ENCODE measurements at places on chromosomes 7 and 10. TPM values are rescaled to one million over a fixed set of nuclear protein-coding genes. Genes with fewer than 3 reads are reported as not detected.

DNA sequence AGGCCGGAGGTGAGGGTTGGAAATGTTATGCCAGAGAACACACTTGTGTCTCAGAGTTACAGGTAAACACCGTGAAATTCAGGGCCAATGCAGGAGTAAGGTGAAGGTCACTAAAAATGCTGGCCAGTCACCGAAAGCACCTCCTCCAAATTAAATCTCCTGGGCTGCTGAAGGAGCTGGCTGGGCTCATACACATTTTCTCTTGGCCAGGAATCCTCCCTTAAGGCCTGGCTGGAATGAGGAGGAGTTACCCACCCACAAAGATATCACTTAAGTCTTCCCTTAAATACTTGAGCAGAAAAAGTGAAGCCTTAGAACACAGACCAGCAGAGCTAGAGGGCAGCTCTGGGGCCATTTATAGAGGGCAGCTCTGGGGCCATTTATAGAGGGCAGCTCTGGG, 46.3 kb downstream of the HTRA1 start:
- no peak for DNase-seq

- DNase-seq: no peak
Observed at GRCh38 chr7:31096198-31096876, 44.2 kb downstream of the ADCYAP1R1 start.

EPHA1 gene
- 19.0 TPM for total RNA-seq

CNTNAP2 gene
- not detected for total RNA-seq

- no peak for DNase-seq
Observed at GRCh38 chr10:124325633-124325914, 93.1 kb downstream of the OAT start.

ATOH7 gene
- not detected for total RNA-seq

SFXN2 gene
- total RNA-seq: 6.4 TPM

DNA sequence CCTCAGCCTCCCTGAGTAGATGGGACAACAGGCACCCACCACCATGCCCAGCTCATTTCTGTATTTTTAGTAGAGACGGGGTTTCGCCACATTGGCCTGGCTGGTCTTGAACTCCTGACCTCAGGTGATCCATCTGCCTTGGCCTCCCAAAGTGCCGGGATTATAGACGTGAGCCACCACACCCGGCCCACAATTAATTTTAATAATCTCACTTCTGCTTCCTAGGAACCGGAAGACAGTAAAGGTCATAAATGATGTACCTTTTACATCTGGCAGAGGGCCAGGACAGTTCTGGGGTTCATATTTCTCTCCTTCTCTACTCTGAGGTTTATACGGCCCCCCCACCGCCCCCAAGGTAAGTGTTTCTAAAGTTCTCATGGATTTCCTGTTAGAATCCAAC, 31.2 kb upstream of the AOAH start:
- DNase-seq: no peak

GRCh38 chr10:46551701-46552525, 4.5 kb downstream of the GPRIN2 start:
- DNase-seq: no peak

GRCh38 chr7:106139265-106140251, 27.4 kb upstream of the SYPL1 start:
- no peak for DNase-seq

- DNase-seq: no peak
Observed at GRCh38 chr7:77438131-77438530, 22.0 kb upstream of the GSAP start.

DNA sequence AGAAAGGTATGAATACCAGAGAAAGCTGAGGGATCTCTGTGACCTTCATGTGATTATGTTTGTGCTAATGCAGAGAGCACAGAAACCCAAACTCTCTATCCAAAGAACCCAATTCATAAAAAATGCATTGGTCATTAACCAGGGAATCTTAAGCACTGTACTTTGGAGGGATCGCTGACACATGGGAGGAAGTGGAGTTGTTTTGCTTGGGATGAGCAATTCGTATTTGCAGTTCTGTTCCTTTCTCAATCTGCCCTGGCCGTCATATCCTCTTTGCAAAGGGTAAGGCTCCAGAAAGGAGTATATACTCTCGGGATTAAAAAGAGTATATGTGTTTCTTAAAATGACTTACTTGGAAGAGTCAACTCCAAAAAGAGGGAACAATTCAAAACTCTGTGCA, 221.3 kb downstream of the POU6F2 start:
- no peak for DNase-seq

GRCh38 chr7:45183711-45184210, 26.2 kb downstream of the RAMP3 start:
- no peak for DNase-seq

- no peak for DNase-seq
Observed at GRCh38 chr7:151697942-151698341, 178.2 kb upstream of the RHEB start.

NUTM2B gene
- 0.34 TPM for total RNA-seq

DNA sequence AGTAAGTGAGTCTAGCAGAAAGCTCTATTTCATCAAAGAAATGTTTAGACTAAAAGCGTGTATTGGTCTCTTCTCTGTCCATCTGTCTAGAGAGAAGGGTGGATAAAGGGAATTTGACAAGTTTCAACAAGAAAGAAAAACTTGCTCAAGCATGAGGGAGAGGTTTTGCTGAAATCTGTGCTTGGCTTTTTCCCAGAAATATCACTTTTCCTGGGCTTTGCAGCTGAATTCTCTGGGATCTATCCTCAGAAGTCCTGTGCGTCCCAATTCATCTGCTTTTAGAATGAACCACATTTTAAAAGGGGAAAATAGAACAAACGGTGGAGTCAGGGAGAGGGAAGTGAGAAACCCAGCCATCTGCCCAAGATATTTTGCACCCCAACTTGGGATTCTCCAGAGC, 59.6 kb upstream of the CELF2 start:
- no peak for DNase-seq

NAT16 gene
- total RNA-seq: not detected

DNA sequence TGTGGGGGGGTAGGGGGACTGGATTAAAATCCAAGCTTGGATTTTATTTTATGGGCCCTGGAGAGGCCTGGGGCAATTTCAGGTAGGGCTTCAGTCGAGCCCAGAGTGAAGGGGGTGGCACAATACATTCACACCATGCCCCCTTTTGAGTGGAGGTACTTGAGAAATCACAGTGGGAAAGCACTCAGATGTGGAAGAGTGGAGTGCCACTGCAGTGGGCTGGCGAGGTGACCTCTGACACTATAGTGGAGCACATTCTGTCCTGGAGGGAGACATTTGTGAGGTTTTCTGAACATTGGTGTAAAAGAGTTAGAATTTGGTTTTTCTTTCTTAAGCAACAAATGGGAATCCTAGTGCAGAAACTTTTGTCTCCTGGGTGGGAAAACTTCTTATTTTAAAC, 143.2 kb downstream of the WNT2 start:
- DNase-seq: no peak

CFAP58 gene
- total RNA-seq: not detected

- DNase-seq: no peak
Observed at GRCh38 chr10:26259341-26259740, 42.8 kb downstream of the GAD2 start.

DNA sequence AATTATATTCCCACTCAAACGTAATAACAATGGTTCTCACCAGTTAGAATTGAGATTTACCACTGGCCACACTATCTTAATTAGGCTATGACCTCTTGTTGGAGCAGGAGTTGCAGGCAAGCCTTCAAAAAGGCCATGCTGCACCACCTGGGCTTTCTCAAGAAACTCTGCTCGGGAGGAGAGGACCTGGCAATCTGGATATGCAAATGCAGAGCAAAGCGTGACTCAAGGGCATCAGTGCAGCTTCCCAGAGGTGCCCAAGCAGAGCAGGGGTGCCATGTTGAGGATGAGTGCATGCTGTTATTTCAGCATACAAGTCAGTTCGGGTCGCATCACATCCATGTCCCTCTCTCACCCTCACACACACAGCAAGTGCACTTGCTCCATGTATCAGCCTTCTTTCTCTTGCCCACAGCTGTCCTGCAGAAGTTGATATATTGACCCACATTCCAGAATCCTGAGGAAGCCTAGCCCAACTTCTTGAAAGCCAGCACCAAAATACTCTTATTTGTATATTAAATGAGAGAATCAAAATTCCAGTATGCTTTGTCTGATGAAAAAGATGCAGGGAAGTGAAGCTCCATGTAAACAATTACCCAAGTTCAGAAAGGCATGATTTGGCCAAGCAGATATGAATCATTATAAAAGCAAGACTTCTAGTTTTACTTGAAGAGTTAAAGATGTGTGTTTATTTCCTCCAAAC, 55.7 kb upstream of the IL6 start:
- DNase-seq: no peak

GRCh38 chr10:23094786-23095403, 484 bp upstream of the MSRB2 start:
- no peak for DNase-seq

GRCh38 chr7:30778255-30779025, 7.2 kb downstream of the MINDY4 start:
- no peak for DNase-seq

- no peak for DNase-seq
Observed at GRCh38 chr10:30820261-30820991, 190.9 kb upstream of the LYZL2 start.

- DNase-seq: no peak
Observed at GRCh38 chr10:76695069-76695468, 942.5 kb downstream of the KCNMA1 start.

GRCh38 chr10:21552638-21553037, 18.6 kb downstream of the MLLT10 start:
- no peak for DNase-seq

CPEB3 gene
- 1.3 TPM for total RNA-seq

LYZL2 gene
- not detected for total RNA-seq

SPOCK2 gene
- total RNA-seq: 998 TPM

- DNase-seq: no peak
Observed at GRCh38 chr10:89490596-89491335, 44.6 kb downstream of the SLC16A12 start.

DNA sequence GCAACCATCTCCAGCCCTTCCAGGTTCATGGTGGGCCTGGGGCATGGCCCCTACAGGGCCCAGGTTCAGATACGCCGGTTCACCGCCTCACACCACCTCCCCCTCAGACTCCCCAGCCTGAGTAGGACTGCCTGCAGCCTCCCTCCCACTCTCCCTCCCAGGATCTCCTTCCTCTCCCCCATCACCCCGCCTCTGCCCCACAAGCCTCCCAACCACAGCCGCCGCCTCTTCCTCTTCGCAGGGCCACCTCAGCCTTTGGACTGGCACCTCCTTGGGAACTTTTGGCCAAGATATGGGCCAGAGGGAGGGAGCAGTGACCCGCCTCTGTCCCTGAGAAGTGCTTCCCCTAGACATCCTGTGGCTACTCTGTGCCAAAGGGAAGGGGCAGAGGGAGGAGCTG, 9.3 kb downstream of the KCNIP2 start:
- no peak for DNase-seq

DNA sequence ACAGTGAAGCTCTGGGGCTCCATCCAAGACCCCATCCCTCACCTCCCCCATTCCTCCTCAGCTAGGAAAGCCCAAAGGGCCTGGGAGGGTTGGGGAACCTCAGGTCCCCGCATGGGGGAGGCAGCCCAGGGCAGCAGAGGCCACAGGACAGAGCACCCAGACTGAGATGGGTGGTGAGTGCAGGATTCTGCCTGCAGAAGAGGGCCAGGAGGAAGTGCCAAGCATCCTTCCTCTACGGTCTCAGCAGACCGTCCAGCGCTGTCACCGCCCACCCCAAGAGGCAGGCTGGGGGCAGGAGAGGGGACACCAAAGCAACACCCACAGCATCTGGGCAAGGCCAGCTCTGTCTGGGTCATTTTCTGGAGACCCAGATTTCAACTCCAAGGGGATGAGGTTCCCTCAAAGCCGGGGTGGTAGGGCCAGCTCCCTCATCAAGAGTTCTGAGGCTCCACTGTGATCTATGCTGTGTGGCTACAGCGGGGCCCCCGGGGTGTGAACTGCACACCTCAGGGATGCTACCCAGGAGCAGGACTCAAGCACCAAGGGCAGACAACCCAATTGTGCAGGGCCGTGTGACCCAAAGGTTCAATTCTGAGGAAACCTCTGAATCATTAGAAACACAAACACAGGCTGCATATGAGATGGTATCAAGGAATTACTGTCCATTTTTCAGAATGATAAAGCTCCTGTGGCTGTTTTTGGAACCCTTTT, 46.8 kb downstream of the CAMK2B start:
- DNase-seq: no peak

- DNase-seq: no peak
Observed at GRCh38 chr10:12843296-12843945, 158.1 kb downstream of the CCDC3 start.

LIPJ gene
- total RNA-seq: not detected

DNA sequence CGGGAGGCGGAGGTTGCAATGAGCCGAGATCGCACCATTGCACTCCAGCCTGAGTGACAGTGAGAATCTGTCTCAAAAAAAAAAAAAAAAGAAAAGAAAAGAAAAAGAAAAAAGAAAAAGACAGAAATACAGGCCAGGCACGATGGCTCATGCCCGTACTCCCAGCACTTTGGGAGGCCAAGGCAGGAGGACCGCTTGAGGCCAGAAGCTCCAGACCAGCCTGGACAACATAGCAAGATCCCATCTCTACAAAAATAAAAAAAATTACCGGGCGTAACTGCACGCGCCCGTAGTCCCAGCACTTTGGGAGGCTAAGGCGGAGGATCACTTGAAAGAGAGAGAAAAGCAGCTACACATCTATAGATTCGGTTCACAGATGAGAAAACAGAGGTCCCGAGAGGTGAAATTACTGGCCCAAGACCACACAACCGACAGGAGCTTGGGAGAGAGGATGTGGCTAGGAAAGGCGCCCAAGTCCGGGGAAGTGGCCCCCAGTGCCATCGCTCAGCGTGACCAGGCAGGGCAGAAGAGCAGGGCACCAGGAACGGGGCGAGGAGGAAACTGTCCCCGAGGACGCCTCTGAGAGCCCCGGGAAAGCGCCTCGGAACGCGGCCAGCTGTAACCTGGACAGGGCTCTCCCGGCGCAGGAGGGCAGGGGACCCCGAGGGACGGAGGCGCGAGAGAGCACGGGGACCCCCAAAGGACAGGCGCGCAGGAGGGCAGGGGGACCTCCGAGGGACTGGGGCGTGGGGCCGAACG, 612 bp downstream of the SNX8 start:
- DNase-seq: no peak

NEUROD6 gene
- not detected for total RNA-seq

OR2A1 gene
- 0.19 TPM for total RNA-seq

GRCh38 chr7:139876622-139877283, 47.7 kb downstream of the TBXAS1 start:
- no peak for DNase-seq

GDF2 gene
- not detected for total RNA-seq

IDI2 gene
- not detected for total RNA-seq
